ENCODE measurements at places on chromosomes 12 and 14.
A peak's percentile ranks its signal among the peaks of the same experiment; 100 is the strongest.

DNA sequence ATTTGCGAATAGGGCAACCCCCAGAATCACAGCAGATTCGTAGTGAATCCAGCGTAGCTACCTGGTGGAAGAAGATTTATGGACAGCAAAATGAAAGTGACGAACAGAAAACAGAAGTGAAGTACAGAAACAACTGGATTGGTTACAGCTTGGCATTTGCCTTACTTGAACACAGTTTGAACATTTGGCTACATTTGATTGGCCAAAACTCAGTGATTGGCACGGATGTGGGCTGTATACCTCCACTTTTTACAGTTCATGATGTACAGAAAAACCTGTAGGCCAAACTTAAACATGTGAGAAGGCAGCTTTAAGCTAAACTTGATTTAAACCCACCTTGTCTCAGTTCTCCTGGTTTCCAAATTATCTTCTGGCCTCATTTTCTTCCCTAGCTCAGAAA is 49.9 kb upstream of the AMN1 start:
- DNase-seq: no peak

- DNase-seq: no peak
These were observed 848.0 kb upstream of the USP15 start for GRCh38 chr12:61412201-61412600.

- DNase-seq: peak; percentile 53
These were observed 61.4 kb downstream of the VWF start for GRCh38 chr12:6062757-6063735.

DNA sequence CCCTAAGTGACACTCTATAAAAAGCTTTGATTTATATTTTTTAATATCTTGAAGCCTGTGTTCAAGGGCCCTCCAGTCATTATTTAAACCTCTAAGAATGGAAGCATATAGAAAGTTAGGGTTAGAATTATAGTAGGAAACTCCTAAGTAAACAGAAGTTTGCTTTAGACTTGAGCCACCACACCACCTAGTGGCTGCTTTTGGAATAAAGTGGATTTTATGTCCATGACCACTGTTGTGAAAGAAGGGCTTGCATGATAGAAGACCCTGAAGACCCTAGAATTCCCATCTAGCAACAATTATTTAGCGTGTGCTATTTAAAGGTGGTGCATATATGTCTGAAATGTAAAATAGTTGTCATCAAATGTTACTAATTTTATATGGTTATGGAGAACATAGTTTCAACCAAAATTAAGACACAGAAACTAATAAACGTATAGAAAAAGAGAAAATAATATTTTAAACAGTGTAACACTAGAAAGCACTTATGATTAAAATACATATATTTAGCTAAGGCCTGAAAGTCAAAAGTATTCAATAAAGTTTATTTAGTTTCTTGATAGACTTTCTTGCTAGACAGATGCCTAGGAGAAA is 21.3 kb downstream of the LRRIQ1 start:
- no peak for DNase-seq

- DNase-seq: no peak
These were observed 668.1 kb downstream of the MED13L start for GRCh38 chr12:115609347-115609746.

DNA sequence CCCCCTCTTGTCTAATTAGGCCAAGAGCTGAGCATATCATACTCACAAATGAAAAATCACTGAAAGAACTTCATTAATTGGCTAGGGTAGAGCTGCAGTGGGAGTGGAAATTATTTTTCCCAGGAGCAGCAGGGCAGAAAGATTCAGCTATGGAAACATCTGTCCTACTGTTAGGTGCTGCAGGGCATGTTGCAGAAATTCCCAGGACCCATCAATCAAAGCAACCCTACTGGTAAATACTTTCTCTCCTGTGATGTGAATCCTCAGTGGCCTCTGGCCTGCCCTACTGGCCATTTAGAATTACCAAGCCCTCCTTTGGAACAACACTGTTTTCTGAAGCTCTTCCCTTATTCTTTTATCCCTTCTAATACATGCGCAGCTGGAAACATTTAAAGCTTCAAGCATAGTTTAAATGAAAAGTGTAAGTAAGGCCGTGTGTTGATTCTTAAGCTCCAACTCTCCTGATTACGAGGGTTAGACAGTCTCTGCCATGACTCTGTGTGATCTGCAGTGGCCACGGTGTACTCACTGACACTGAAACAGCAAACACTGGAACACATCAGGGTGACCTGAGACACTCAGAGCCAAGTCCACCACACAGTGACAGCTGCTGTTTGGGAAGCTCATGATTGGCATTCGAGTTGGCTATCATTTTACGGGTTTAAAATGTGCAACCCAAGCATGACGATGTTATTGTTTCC is 62.6 kb upstream of the TMCC3 start:
- no peak for DNase-seq

DNA sequence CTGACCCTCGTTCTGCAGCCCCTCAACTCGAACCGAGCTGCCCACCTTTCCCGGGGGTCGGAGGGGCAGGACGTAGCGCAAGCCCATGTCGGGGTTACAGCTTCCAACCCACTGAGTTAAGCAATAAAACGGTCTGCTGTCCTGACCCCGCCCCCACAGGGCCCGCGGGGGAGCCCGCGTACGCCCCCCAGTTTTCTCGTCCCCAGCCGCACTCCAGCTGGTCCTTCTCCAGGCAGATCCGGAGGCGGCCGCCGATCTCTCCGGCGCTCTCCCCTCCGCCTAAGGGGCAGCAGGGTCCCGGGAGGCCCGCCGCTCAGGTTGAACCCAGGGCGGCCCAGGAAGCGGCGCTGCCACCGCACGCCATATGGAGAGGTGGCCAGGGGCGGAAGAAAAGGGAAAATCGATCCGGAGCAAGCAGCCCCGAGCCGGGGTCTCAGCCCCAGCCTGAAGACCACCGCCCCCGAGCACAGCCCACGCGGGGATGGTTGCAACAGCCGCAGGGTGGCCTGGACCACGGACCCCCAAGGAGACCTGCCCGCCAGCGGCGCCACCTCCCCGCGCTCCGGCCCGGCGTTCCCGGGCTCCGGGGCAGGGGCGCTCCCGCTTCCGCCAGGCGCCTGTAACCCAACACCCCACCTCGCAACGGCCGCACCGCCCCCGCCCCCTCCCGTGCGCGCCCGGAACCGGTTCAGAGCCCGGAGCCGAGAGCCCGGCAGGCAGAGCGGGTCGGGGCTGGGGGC is 760 bp downstream of the ACTN1 start:
- DNase-seq: peak; percentile 25

- peak; percentile 91 for DNase-seq
These were observed at the start of the genes FAM216A and GPN3 for GRCh38 chr12:110468214-110469048. FAM216A (plus strand) TSS chr12:110468845; CDS start chr12:110468876, 31 bp downstream. GPN3 (minus strand) TSS chr12:110468257; CDS start chr12:110468203, 54 bp downstream.
